ENCODE measurements at places on chromosomes 4 and X.
A peak's percentile ranks its signal among the peaks of the same experiment; 100 is the strongest.

GRCh38 chrX:17359500-17359899 is 15.5 kb upstream of the NHS start:
- DNase-seq, result no peak

GRCh38 chr4:122671919-122672490 is 51.1 kb upstream of the IL21 start:
- no peak for DNase-seq

DNA sequence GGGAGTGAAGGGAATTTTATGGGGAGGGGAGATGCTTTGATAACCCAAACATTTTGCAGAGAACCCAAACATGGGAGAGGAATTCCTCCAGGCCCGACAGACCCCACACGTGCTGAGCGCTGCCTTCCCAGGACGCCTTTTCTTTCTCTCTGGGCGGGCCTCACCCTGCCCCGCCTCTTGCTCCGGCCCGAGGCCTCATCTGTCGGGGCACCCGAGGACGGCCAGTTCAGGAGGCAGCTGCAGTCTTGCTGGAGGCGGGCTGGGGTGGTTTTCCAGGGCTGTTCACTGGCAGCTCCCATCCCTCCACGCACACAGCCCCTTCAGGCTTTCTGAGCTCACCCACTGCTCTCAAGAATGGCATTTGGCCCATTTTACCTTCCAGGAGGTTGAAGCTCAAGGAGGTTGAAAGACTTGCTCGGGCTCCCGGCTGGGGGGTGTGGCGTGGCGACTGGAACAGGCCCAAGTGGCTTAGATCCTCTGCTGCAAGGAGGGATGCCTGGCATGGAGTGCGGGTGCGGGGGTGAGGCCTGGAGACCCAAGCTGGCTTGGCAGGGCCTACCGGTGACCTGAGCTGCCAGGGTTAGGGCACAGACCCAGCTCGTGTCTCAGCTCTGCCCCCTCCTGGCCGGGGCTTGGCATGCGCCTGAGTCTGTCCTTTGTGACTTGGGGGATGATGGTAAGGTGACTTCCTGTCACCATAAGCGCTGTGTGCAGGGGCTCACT is 99.2 kb downstream of the PSAPL1 start:
- DNase-seq, result peak; percentile 75

DNA sequence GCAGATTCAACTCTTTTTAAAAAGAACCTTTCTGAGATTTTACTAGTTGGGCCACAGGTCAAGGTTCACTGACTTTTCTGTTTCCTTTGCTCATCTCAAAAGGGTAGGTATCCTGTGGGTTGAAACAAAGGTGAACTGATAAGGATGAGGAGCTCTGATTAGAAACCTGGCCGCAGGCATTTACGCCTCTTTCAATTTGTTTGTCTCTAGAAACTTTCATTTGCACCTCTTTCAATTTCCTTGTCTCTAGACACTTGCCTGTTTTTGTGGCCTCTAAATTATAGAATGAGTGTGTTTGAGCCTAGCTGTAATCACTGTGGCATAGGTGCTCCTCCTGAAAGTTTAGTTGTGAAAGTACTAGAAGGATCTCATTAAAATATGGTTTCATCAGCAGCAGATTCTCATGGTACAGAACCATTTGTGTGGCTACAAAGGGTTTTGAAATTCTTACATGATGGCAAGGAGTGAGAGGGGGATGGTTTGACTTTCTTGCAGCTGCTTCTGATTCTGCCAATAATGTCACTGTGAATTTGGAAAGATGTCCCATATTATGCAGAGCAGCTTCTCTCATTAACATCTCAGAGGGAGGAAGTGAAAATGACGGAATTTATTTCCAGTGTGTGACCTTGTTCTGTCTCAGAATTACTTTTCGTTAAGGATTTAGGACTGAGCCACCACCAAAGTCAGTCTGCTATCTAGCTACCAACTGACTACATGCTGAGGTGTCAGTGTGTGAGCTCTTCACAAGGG is 142.2 kb downstream of the SH2D1A start:
- no peak for DNase-seq

DNA sequence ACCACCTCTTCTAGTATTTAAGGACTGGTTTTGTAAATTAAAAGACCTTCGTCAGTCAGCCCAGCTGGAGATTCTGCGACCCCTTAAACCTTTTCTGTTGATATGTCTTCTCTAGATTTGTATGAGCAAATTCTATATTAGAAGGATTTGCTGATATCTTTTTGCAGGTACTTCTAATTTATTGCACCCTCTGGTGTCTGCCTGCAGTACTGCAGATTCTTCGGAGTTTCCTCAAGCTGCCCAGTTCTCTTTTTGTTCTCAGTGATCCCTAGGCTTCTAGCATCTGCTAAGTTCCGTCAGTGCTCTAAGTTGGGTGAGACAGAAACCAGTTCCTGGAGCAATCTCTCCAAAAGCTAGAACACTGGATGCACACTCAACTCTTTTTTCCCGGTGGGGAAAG is 545.2 kb downstream of the C4orf33 start:
- DNase-seq, result peak; percentile 46

GRCh38 chrX:68087526-68087925 is 345.8 kb downstream of the OPHN1 start:
- DNase-seq, result no peak

- DNase-seq, result peak; percentile 49
Observed at GRCh38 chrX:120365320-120365719, 3.4 kb downstream of the ATP1B4 start.

- DNase-seq, result no peak
Observed at GRCh38 chrX:110803506-110803905, 7.9 kb upstream of the CHRDL1 start.

- no peak for DNase-seq
Observed at GRCh38 chr4:107950746-107951540, 19.6 kb downstream of the CYP2U1 start.

DNA sequence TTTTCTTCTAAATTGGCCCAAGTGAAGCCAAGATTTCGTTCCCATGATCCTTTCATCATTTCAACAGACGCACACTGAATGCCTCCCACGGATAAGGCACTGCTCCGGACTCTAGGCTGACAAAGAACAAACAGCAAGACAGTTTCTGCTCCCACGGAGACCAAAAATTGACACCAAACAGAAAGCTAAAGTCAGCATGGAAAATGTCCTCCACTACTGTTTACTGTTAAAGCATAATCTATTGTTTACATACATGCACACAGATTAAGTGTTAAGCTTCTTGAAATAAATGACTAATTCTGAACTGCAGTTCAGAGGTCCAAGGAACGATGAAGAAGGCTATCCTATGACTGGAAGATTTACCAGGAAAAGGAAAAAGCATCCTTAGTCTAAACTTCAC is 199.6 kb downstream of the AASDH start:
- DNase-seq, result no peak

DNA sequence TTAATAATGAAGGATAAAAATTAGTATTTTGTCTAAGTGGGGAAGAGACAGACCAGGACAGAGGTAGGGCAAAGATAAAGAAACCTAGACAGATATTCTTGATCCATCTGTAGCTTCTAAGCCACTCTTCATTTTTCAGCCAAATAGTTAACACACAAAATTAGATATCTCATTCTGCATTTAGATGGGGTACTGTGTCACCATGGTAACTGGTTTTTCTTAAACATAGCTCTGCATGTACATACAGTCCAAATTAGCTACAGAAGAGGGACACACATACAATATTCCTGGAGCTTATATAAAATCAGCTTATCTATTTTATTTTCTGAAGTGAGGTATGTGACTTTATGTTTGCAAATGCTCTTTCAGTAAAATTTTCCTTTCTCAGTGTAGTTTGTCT is 393.7 kb downstream of the PPP3CA start:
- no peak for DNase-seq

GRCh38 chr4:1453731-1454130 is 47.5 kb upstream of the NKX1-1 start:
- no peak for DNase-seq

GRCh38 chr4:183356173-183356830 is 34.1 kb upstream of the CLDN24 start:
- DNase-seq, result no peak

GRCh38 chr4:70713453-70714078 is 8.2 kb upstream of the RUFY3 start:
- DNase-seq, result no peak

DNA sequence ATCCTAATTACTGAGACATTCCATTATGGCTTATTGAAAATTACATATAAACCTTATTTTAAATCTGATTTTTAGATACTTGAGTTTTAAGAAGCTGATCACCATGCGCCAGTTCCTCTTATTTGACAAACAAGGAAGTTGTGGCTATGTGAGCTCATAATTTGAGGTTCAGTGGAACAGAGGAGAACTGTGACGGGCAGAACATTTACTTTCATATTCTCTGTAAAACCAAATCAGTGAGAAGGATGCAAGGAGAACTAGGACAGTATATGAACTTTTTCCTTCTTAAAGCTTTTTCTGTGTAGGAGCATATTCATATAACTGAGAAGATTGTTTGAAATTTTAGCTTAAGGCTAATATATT is 25.3 kb downstream of the STIM2 start:
- no peak for DNase-seq

DNA sequence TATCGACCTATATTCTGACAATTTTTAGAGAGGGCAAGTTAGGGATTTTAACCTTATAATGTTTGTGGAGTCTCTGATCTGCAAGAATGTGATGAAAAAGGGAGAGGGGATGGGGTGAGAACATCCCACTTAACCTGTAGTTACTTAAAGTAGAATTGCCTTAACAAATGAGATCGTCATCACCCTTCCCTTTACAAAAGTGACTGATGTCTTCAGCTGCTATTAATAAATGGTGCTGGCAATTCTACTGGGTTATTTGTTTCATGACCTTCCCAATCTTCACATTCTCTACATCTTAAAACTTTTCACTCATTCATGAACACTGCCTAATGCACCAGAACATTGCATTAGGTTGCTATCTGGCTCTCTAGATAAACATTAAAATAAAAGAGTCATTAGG is 873.4 kb upstream of the LCORL start:
- no peak for DNase-seq

- DNase-seq, result no peak
Observed at GRCh38 chr4:149202117-149202516, 613.5 kb downstream of the IQCM start.

DNA sequence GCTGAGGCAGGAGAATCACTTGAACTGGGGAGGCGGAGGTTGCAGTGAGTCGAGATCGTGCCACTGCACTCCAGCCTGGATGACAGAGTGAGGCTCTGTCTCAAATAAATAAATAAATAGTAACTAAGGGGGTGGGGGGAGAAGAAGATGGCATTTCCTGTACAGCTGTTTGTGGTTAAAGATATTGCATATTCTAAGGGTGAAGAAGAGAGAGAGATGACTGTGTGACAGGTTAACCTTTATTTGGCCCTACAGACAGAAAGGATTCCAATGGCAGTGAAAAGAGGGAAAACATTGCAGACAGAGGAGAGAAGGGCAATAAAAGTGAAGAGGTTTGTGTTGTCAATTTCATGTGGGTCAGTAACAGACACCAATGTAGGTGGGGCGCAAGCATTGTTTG is 9.4 kb downstream of the TASL start:
- DNase-seq, result no peak

DNA sequence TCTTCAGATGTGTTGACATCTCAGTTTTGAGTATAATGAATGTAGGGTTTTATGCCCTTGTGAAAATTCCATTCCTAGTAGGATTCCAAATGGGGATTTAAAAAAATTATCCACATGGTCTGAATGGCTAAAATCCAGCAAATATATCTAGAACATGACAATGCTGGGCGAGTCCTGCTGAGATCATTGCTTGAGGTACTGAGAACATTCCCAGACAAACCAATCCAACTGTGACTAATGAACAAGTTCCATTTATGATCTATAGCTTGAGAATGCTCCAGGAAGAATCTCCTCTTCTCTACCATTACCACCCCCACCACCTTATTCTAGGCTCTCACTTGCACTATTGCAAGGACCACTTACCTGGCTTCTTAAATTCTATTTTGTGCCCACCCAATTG is 77.2 kb upstream of the IL1RAPL2 start:
- no peak for DNase-seq

- DNase-seq, result no peak
Observed at GRCh38 chrX:28158019-28158777, 176.9 kb upstream of the DCAF8L1 start.
